ENCODE measurements at places on chromosomes 11 and 22.

DNA sequence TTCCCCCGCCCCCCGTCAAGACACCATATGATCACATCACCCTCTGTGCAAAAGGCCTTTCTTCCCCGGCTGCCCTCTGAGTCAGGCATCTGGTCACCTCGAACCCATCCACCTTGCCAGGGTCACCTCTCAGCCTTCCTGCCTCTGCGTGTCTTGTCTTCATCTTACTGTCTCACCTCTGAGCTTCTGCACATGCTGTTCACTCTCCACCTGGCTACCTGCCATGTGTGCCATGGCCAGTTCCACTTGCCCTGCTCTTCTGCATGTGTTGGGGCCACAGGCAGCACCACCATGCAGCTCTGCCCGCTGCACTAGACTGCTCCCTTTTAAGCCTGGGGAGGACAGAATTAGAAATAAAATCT is 9.8 kb downstream of the ZNF74 start:
- no peak for DNase-seq

DNA sequence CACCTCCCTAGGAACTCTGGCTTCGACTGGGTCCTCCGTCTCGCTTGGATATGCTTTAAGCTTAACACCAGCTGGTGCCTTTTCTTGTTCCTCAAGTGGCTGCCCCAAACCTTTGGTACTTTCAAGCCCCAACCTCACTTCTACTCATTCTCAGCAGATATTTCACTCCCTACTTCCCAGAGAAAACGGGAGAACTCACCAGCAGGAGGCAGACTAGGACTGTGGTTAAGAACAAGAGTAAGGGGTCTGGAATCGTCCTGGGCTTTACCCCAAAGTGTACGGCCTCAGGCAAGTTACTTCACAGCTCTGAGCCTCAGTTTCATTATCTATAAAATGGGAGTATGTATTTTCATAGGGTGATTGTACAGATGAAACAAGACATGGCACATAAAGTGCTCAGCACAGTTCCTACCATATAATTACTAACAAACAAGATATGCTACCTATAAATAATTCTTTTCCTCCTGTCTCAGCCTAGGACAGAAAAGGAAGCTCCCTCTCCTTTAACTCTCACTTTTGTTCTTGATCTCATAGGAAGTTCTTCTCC is 37.8 kb downstream of the PAMR1 start:
- DNase-seq = no peak

DNA sequence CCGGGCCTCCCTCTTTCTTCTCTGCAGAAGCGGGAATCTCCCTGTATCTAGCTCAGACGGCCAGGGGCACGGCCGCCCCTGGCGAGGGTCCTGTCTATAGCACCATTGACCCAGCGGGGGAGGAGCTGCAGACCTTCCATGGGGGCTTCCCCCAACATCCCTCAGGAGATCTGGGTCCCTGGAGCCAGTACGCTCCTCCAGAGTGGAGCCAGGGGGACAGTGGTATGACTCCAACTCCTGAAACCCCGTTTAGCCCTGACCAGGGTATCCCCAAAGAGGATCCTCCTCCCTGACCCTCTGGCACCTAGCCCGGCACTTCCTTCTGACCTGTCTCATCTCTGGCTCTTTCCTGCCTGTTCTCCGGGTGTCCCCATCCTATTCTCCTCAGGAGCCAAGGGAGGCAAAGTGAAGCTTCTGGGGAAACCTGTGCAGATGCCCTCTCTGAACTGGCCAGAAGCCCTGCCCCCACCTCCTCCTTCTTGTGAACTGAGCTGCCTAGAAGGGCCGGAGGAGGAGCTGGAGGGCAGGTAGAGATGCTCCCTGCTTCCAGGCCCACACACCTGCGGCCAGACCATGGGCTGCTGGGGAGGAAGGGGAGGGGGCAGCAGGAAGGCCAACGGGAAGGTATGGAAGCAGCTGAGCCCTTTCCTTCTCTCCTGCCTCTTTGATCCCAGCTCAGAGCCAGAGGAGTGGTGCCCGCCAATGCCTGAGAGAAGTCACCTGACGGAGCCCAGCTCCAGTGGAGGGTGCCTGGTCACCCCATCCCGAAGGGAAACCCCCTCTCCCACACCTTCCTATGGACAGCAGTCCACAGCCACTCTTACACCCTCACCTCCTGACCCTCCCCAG is 12.9 kb downstream of the ROBO3 start:
- DNase-seq = no peak

DNA sequence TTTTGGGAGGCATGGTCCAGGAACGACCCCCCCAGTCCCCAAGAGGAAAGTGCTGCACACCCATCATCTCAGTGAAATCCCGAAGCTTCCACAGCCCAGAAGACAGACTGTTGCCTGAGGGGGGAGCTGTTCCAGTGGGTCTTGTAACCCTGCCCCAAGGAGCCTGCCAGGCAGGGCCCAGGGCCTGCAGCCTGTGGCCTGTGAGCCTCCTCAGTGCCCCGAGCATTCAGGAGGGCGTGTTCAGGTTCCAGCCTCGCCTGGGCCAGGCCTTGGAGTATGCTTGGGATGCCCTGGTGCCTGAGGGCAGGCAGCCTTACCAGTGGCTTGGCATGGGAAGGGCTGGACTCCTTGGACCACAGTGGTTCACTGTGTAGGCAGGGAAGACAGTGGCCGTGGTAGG is 18.0 kb upstream of the CABP2 start:
- no peak for DNase-seq

DNA sequence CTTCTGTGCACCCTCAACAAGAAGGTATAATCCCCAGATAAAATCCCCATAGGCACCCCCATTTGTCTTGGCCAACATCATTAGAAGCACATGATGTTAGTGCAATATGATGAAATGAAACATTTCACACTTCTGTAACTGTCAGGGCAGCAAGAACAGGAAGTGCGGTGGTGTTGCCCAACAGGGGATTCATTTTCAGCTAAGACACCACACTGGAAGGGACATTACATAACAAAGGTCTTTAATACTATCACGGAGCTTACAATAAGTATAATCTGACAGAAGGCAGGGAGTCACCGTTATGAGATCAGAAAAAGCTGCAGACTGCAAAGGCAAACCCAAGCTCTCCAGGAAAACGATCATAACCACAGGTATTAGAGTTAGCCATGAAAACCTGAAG is 2.0 kb downstream of the OR52W1 start:
- DNase-seq = no peak
